Endodermal cell (in vitro differentiated cells): ENCODE measurements at places on chromosomes 3 and 15. TPM values are rescaled to one million over a fixed set of nuclear protein-coding genes. Genes with fewer than 3 reads are reported as not detected.

The TNFAIP8L3 gene
- 0.27 and 0.31 TPM in 2 replicates for total RNA-seq

- peaks cover 5% of the 10 kb centered on the region for H3K4me1 ChIP-seq
- peaks cover 27% of the 10 kb centered on the region for H3K36me3 ChIP-seq
- H3K4me3 ChIP-seq = no peak overlapping the region
- DNase-seq = no peak
Measured at GRCh38 chr15:51878446-51879386, 49.3 kb downstream of the TMOD3 start.

The HES1 gene
- 17.5 and 19.8 TPM in 2 replicates for total RNA-seq

DNA sequence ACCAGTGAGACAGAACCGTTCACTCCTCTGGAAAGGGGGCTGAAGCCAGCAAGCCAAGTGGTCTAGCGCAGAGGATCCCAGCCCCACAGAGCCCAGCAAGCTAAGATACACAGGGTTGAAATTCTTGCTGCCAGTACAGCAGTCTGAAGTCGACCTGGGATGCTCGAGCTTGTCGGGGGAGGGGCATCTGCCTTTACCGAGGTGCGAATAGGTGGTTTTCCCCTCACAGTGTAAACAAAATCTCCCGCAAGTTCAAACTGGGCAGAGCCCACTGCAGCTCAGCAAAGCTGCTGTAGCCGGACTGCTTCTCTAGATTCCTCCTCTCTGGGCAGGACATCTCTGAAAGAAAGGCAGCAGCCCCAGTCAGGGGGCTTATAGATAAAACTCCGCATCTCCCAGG, 11.4 kb downstream of the CEP97 start:
- no peak overlapping the region for H3K27ac ChIP-seq
- H3K36me3 ChIP-seq = peaks cover 60% of the 10 kb centered on the region
- no peaks in the 10 kb centered on the region for H3K4me1 ChIP-seq
- H3K27me3 ChIP-seq = no peaks in the 10 kb centered on the region
- no peak for DNase-seq
- H3K4me3 ChIP-seq = no peak overlapping the region

DNA sequence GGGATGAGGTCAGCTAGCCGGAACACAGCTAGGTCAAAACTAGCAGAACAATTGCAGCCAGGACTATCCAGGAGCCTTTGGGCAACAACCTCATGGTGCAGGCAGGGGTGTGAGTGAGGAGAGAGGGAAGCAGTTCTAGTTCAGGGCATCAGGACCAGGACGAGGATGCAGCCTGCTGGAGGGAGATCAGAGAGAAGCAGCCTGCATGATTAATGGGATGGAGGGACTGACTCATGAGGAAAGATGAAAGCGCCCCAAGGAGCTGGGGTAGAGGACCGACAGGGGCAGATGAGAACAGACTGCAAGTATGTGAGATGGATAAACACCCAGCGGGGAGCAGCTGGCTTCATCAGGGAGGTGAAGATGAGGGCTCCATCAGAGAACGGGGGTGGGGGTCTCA, 37.9 kb upstream of the LRTM1 start:
- DNase-seq = no peak
- no peak overlapping the region for H3K27ac ChIP-seq
- peaks cover 34% of the 10 kb centered on the region for H3K4me1 ChIP-seq

The GATA2 gene
- total RNA-seq = 0.31 to 1.3 TPM (median 1.2 TPM) in 3 replicates

GRCh38 chr3:170346481-170347392, 10.8 kb upstream of the SKIL start:
- no peaks in the 10 kb centered on the region for H3K27me3 ChIP-seq
- no peak overlapping the region for H3K4me3 ChIP-seq
- no peaks in the 10 kb centered on the region for H3K4me1 ChIP-seq

The COLQ gene
- 2.0 and 3.1 TPM in 2 replicates for total RNA-seq
